ENCODE measurements at places on chromosomes 4 and X.

- peak; percentile 50 for DNase-seq
These were observed 250.5 kb downstream of the TECRL start for GRCh38 chr4:64158648-64159326.

- no peak for DNase-seq
These were observed 46.6 kb upstream of the KLHL8 start for GRCh38 chr4:87266986-87267385.

DNA sequence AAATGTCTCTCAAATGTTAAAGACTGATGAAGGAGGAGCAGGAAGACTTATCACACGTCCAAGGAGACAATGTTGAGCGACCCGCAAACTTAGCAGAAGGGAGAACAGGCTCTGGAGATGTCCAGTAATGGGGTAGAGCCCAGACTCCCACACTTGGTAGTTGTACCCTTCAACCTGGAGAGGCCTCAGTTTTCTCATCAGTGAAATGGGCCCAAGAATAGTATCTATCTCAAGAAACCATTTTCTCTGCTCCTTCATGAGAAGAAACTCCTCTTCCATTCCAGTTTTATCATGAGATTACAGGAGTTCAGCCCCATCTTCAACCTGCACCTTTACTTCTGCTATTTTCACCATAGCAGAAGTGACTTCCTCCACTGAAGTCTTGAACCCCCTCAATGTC, 169.9 kb downstream of the DHRSX start:
- no peak for DNase-seq

DNA sequence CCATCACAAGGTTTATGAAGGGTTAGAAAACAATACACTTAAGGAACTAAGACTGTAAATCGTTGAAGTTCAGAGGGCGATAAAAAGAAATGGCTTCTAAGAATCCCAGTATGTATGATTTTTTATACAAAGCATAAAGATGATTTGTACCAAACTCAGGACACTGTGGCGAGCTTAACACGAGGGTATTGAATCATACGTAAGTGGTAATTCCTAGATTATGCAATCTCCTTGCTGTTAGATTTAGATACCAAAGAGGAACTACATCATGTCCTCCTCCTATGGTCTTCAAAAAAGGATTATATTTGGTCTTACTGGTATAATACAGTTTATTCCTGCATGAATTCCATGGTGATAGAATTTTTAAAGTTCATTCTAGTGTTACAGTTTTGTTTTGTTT, 23.9 kb downstream of the NFKB1 start:
- DNase-seq, result no peak

- DNase-seq, result no peak
These were observed 475.4 kb upstream of the HS3ST1 start for GRCh38 chr4:11904117-11904535.

GRCh38 chr4:23782778-23783437, 106.9 kb downstream of the PPARGC1A start:
- no peak for DNase-seq

DNA sequence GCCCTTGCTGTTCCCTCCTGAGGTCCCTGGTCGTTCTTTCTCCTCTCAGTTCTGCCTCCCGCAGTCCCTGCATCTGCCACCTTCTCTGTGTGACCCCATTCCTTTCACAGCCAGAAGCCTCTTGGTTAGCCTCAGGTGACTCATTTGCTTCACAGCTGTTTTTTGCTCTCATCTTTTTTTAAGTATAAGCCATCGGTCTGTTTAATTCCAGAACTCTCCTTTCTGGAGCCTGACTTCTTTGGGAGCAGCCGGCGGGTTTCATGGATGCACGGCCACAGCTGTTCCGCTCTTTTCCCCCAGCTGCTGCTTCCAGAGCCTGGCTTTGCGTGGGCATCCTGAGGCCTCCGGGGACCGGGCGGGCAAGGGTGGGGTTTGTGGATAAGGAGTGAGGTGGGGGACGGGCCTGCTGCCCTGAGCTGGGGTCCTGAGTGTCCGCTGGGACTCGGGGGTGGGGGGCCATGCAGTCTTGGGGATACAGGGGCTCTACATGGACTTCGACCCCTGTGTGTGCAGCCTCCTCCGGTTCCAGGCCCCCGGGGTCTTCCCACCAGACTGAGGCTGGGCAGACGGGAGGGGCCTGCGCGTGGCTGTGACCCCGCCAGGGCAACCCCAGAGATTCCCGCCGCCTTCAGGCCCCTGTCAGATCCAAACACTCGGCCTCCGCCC, 46.7 kb downstream of the PCGF3 start:
- DNase-seq, result no peak

DNA sequence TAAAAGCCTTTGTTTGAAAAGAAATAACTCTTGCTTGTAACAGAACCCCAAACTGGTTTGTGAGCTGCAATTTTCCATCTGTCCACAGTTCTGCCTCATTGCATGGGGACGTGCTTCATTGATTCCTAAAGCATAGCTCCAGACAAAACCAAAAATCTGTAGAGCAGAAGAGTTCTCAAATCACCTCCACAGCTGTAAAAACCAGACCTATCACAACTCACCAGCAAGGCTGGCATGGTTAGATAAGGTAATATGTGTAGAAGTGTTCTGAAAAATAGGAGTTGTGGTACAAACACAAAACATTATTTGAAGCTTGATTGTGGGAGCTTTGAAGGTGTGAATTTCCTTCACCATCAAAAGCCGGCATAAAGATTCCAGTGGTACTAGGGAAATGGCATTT, 12.5 kb upstream of the RAB28 start:
- no peak for DNase-seq

DNA sequence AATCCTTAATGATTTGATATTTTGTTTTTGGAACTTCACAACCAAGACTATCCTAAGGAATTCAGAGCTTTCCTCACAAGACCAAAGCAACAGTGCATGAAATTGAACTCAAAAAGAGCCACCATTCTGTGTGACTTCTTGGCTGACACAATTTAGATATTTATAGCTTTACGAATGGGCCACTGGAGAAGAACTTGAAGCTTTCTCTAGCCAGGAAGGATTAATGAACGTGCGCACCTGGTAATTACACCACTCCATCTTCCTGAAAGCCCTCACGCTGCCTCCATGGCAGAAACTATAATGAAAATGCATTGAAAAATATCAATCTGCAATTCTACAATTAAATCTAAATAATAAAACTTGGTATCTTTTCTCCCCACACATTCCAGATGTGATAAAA, 1057.8 kb downstream of the DMD start:
- no peak for DNase-seq

DNA sequence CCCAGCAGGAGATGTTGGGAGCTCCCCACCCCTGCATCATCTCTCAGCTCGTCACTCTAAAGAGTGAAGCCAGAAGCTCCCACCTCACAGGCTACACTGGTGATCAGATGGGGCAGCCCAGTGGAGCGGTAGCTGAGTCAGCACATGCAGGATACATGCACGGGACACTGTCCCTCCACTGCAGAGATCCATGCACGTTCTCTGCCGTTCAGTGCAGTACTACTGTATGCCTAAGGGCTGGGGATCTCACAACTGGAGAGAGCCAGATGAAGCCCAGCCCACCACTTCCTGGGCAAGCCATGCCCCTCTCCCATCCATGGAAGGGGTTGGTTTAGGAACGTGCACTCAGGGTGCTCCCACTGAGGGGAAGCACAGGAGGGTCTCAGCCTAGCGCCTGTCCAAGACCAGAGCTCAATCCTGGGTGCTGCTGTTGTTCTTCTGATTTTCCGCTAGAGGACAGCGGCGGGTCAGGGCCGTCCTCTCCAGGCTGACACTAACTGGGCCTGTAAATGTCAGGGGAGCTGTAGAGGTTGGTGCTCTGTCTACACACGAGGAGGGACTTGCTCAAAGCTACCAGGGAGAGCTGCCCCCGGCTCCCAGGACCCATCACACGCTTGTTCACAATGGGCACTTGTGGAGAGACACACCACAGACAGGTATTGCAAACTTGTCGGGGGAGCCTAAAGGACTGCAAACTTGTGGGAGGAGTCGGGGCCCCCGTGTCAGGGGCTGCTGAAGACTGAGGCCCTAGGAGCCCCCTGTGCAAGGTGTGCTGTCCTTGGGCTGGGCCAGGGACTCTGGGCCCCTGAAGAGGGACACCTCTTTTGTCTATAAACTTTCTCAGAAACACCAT, 18.2 kb upstream of the ABLIM2 start:
- DNase-seq, result peak; percentile 38

- DNase-seq, result no peak
These were observed 11.3 kb downstream of the SCD5 start for GRCh38 chr4:82787342-82787741.

DNA sequence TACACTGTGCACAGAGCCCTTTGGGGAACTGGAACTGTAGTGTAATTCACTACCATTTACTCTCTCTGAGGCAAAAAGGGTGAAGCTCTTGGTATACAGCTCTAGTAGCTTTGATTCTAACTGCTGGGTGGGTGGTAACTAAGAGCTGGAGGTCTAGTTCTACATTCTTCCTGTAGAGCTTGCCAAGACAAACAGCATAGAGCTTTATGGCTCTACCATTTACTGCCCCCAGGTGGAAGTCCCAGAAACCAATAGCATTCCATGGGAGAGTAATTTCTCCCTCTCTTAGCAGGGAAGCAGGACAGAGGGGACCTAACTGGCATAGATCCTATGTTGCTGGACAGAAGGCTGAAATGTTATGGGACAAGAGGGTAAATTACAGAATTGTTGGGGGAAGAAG, 26.7 kb downstream of the HDAC8 start:
- DNase-seq, result peak; percentile 3

DNA sequence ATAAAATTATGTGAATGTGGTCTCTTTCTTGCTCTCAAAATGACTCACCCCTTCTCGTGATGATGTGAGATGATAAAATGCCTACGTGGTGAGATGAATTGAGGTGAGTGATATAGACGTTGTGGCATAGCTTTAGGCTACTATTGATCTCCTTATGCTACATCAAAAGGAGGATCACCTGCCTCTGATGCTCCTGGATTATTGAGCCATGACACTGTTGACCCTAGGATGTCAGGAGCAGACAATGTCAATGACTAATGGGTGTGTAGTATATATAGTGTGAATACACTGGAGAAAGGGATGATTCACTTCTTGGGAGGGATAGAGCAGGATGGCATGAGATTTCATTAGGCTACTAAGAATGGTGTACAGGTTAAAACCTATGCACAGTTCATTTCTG, 210.7 kb upstream of the PRPS2 start:
- no peak for DNase-seq

DNA sequence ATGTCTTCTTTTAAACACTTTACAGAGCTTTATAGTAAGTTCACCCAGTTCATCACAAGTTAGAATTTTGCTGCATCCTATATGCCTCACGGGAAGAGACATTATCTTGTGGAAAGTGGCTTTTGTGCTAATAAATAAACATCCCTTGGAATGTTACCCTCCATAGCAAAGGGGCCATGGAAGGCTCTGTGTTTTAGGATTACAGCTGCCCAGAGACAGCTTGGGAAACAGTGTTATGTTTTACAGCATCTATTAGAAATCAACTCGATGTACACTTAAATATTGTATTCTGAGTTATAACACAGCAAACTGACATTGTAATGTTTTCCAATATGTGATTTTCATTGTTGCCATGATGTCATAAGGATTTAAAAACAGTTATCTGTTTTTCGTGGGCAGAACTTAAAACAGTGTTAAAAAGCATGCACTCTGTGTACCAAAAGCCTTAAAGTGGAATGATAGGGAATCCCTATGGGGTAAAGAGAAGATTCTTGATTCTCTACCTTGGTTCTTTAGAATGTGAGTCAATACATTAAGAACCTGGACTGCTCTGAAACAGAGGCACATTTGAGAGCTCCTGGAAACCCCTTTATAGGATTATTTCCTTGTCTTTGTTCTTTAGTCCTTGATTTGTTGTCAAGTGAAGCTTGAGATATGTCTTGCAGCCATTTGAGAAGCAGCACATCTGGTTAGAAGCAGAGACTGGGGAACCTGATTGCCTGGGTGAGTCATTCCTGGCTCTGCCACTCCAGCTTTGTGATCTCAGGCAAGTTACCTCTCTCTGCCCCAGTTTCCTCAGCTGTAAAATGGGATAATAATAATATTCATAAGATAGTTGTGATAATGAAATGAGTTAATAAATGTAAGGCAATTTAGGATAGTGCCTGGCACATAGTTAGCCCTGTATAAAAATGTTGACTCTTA, 41.6 kb downstream of the ARHGAP10 start:
- no peak for DNase-seq

DNA sequence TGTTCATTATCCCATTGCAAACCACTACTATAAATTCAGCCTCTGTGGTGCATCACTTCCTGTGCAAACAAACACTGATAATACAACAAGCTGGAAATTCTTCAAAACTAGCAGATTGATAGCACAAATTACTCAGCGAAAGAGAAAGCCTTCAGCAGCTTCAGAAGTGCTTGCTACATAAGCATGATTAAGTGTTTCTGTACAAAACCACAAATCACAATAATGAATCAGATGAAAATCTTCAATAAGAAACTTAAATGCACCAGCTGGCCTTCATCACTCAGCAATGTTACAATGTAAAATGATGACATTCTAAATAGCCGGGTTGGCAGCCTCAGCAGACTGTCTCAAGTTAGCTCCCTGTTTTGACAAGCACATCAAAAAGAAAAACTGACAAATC, 262.2 kb downstream of the SPOCK3 start:
- no peak for DNase-seq

DNA sequence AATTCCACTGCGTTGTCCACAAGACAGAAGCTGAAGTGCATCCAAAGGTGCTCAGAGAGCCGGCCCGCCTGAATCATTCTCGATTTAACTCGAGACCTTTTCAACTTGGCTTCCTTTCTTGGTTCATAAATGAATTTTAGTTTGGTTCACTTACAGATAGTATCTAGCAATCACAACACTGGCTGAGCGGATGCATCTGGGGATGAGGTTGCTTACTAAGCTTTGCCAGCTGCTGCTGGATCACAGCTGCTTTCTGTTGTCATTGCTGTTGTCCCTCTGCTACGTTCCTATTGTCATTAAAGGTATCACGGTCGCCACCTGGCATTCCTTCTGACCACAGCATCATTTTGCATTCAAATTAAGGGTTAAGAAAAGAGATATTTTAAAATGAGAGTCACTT, 115.5 kb downstream of the NFKB1 start:
- peak; percentile 71 for DNase-seq

GRCh38 chr4:13528821-13529127, 15.5 kb downstream of the NKX3-2 start:
- DNase-seq, result no peak

All from SHP77 (cell line).